GM13976 (cell line): ENCODE measurements at places on chromosomes 5 and 9.

DNA sequence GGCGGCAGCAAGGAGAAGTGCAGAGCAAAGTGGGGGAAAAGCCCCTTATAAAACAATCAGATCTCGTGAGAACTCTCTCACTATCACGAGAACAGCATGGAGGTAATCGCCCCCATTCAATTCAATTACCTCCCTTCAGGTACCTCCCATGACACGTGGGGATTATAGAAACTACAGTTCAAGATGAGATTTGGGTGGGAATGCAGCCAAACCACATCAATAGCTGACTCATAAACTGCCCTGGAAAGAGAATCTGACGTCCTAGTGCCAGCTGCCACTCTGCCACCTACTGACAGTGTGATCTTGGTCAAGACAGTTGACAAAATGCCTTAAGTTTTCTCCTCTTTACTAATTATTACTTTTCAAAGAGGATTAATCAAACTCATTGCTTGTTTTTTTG is 128.3 kb downstream of the GPBP1 start:
- DNase-seq: no peak

GRCh38 chr9:81374459-81375186 is 314.7 kb downstream of the TLE1 start:
- no peak for DNase-seq

DNA sequence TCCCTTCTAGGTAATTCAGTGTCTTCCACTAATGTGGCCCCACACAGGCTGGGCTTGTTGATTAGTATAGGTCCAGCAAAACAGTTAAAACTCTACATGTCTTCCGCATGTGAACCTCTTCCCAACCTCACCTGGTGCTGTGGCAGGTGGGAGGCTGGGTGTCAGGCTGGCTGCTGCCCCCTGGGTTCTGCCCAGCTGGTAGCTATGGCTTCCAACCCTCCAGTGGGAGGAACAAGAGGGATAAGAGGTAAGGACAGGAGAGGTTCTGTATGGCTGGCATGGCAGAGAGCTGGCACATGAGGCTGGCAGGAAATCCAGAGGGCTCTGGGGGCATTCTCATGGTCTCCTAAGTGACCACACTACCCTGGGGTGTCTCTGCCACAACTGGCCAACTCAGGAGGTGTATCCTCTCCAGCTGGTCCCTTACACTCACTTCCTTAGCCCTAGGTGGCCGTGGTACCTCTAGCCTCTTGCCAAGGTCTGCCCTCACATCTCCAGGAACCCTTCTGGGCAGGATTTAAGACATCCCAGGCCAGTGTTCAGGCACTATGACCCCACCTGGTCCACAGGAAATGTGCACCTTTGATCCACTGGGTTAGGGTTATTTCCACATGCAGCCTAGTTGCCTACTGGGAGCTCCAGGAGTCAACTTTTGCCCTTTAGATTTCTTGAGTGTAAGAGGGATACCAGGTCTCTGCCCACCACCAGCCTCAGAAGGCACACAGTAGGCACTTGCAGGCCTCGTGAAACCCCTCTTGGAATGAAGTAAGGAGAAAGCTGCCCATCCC is 41.7 kb downstream of the AHRR start:
- DNase-seq: no peak

DNA sequence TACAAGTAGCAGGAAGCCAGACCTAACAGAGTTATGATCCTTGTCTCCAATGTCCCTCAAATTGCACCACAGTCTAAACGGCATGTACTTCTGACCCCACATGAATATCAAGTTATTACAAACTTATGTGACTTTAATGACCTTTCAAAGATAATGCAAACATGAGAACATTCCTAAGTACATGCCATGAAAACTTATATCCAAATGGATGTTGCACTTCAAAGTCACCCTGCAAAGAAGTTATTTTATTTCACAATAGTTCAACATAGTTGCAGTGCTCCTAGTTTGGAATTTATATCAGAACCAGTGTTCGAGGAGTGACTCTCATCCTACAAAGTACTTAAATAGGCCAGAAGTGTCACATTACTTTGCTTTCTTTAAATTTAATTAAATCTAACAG is 41.2 kb upstream of the ITGA1 start:
- DNase-seq: no peak

GRCh38 chr5:110738503-110738811 is 350 bp upstream of the SLC25A46 start:
- peak; percentile 68 for DNase-seq

- DNase-seq: no peak
These were observed 6.1 kb upstream of the TMEFF1 start for GRCh38 chr9:100466829-100467221.

DNA sequence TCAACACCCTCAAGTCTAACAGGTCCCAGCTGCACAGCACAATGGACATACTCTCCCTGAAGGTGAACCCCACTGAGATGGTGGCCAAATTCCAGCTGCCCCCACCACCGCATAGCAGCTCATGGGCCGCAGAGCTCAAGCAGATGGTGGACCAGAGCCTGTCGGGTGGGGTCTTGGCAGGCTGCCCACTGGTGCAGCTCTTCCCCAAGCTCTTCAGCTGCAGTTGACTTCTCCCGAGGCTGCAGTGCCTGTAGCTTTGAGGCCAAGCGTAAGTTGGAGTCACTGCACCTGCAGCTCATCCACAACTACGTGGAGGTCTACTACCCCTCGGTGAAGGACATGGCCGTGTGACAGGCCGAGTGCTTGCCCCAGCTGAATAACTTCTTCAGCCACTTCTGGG is 56.6 kb upstream of the SPTLC1 start:
- DNase-seq: no peak

GRCh38 chr5:149731332-149731616 is 1.2 kb downstream of the PPARGC1B start:
- DNase-seq: no peak

- no peak for DNase-seq
These were observed 109.8 kb upstream of the MSX2 start for GRCh38 chr5:174614500-174615135.

DNA sequence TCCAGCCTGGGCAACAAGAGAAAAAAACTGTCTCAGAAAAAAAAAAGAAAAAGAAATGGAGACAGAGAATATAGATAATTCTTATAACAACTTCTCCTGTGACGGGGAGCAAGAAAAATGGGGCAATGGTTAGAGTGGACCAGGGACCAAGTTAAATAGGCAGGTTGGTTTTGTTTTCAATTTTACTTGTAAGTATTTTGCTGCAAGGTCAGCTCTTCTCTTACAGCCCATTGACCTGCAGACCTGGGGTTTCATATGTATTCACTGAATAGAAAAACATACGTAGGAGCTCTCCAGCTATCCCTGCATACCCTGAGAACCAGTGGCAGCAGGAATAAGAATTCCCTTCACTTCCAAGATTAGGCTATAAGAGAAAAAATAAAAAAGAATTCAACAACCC is 29.2 kb upstream of the IL13 start:
- peak; percentile 58 for DNase-seq

GRCh38 chr9:136203408-136204144 is 1.4 kb downstream of the LHX3 start:
- DNase-seq: no peak

GRCh38 chr9:109311286-109311685 is 9.6 kb downstream of the EPB41L4B start:
- DNase-seq: no peak

DNA sequence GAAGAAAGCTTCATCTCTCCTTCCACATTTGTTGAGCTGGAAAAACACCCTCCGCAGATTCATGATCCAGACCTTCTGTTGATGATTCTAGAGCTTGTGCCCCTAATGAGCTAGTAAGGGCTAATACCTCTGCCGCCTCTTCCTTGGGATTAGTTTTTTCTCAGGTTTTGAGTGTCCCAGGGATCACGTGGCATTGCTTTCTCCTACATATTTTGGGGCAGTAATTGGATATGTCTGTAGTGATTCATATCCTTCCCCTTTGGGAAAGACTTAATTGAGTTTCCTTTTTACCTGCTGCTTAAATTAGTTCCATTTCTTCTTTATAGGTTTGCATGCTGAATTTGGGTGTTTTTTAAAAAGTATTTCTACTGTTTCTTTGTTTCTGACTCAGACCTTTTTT is 143.9 kb downstream of the GOLPH3 start:
- no peak for DNase-seq

GRCh38 chr5:32182463-32183063 is 8.4 kb upstream of the GOLPH3 start:
- peak; percentile 57 for DNase-seq

- no peak for DNase-seq
These were observed 306.3 kb upstream of the SGCD start for GRCh38 chr5:156020647-156021046.

GRCh38 chr5:156531199-156531598 is 204.2 kb downstream of the SGCD start:
- DNase-seq: no peak

DNA sequence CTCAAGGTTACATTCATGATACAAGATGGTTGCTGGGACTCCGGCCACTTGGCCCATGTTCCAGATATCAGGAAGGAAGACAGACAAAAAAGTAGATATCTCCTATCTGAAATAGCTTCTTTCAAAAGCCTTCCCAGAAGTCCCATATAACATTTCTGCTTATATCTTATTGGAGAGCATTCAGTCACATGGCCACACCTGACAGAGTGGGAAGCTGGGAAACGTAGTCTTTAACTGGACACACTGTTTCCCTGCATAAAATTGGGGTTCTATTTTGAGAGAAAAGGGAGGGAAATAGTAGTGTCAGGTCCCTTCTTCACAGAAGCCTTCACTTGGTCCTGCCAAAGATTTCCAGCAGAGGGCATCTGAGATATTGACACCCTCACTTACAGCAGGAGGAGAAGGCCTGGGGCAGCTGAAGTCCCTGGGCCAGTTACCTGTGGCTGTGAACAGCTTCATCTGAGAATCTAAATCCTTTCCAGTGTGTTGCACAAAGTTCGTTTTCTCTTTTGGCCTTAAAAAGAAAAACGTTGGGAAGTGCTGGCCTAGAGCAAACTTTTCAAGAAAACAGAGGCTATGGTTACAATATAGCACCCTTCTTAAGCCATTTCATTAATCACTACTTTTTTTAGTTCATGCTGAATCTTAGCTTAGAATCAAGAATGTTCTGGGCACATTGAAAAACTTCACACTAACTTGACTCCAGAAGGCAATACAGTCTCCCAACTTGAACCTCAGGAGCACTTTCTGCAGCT is 33.5 kb downstream of the SPEF2 start:
- DNase-seq: peak; percentile 33

DNA sequence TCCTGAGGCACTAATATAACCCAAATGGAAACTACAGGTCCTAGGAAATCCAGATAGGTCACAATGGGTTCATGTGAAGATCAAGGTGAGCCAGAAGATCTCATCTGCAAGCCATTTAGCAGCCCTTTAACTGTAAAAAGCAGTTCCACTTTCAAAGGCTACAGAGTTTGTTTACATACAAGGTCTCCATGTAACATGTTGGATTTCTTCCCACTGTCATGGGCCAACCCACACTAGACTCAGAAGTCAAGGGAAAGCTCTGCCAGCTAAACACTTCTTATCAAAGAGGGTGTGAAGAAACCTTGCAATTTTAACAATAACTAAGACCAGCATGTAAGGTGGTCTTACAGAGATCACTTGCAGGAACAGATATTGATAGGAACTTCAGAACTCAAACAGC is 3.8 kb upstream of the CTNNAL1 start:
- DNase-seq: no peak

DNA sequence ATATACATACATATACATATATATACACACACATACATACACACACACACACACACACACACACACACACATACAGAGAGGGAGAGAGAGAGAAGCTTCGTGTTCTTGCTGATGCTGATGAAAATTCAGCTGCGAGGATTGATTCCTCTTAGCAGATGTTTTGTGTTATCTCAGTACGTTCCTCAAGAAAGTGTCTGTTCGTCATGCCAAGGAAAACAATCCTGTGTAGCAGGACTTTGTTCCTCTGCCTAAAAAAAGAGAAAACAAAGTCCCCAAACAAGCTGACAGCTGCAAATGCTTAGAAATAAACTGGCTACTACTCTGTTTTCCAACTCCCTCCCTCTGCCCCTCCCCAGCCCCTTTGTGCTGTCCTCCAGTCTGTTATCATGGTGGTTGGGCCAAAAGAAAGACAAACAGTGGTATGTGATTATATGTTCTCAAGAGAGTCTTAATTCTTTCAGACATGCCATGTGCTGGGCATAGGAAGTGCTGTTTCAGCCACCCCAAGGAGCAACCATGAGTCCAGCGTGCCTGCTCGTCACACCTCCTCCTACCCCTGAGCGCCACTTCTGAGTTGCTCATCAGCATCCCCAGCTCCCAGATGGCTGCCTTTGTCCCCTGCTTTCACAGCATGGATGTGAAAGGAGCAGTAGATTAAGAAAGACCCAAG is 71.5 kb upstream of the EQTN start:
- no peak for DNase-seq

DNA sequence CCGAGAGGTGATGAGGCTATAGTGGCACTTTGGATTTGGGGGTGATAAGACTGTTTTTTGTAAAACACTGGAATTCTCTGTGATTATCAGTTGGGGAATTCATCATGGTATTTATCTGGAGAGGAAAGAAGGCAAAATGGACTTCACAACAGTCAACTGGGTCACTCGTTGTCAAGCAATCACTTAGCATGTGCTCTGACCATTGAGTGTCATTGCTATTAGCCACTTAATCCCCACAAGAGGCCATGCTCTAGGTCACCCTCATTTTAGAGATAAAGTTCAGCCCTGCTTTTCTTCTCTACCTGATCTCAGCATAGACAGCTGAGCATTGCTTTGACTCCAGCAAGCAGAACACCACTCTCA is 160.1 kb upstream of the PITX1 start:
- no peak for DNase-seq

- no peak for DNase-seq
These were observed 40.4 kb downstream of the PAM start for GRCh38 chr5:102795526-102795925.

DNA sequence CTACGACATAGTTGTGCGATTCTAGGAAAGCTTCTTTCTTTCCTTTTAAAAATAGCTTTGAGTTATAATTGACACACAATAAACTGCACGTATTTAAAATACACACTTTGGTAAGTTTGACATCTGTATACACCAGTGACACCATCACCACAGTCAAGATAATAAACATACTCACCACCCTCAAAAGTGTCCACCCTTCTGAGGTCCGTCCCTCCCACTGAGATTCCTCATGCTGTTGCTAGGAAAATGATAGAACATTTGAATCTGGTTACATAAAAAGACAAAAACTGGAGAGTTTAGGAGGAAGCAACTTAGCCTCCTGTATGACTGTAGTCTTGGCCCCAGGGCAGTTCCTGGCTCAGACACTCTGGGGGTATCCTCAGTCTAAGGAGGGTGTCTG is 17.2 kb downstream of the S100Z start:
- no peak for DNase-seq

GRCh38 chr5:75522025-75522424 is 10.3 kb downstream of the POLK start:
- DNase-seq: no peak

GRCh38 chr9:9133526-9133925 is 1333.9 kb upstream of the DMAC1 start:
- DNase-seq: no peak

GRCh38 chr5:81161012-81161601 is 72.0 kb upstream of the CKMT2 start:
- peak; percentile 54 for DNase-seq
